Vagina (tissue), 2 donors: ENCODE measurements at places on chromosomes 4 and X.

GRCh38 chrX:30875957-30876356 is 13.1 kb downstream of the TAB3 start:
- DNase-seq, result no peak

DNA sequence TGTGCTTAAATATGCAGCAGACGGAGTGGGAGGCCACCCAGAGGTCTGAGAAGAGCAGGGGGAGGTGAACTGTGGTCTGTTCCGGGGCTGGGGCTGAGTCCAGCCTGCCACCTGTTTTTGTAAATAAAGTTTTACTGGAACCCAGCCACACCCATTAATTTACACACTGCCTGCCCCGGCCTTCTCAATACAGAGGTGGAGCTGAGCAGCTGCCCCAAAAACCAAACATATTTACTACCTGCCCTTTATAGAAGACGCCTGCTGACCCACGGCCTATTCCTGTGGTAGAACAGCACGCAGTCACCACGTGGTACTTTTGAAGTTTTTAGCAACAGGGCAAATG is 45.9 kb downstream of the FGFRL1 start:
- no peak for DNase-seq

DNA sequence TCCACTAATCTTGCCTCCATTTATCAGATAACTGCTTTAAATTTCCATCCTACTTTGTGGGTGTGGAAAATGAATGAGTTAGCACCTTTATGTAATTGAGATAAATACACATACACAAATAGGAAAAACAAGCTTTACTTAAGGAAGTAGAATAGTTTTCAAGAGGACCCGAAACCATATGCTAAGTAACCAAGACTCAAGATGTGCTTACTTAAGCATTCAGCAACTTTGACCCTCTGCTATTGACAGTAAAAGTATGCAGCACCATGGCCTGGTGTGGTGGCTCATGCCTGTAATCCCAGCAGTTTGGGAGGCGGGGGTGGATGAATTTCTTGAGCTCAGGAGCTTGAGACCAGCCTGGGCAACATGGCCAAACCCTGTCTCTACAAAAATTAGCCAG is 29.9 kb downstream of the RNF175 start:
- no peak for DNase-seq

DNA sequence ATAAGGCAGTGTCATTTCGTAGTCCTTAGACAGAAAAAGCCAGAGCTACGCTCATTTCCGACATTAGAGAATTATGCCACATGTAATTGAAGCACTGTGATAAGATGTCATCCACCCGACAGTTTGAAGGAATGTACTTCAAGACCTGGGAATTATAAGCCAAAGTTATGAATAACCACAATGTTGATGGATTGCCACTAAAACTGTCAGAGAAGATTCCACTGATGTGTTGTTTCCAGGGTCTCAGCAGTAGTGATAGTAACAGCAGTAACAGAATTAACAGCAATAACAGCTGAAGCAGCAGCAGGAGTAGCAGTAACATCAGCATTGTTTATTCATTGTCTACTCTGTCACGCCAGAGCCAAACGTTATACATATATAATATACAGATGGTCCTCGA is 24.7 kb downstream of the RAB33A start:
- DNase-seq, result no peak

DNA sequence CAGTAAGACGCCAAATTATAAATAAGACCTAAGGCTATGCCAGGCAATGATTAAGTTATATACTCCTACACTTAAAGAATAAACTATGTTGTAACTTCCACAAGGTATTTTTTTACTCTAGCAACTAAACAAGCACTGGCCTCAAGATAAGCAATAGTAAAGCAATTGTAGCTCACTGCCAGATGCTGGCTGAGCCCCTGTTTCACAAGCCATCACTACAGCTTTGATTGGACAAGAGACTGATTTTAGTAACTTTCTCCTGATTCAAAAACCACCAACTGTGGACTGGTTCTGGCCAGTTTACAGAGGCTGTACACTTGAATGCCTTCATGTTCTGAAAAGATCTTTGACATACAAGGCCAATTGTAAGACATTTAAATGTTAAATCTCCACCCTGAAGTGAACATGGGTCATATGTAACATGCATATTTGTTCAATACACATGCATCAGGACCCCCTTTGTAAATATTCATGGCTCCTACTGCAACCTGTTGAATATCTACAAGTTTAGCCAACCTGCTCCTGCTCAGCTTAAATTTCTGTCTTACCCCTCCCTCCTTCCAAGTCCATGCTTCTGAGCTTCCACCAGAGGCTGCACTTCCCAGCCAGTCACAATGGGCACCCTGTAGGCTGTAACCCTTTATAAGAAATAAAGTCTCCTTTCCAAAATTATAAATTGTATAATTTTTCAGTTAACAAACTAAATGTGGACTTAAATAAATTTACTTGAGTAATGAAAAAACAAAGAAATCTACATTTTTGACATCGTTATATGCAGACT is 423.6 kb downstream of the ANKRD50 start:
- no peak for DNase-seq

- no peak for DNase-seq
Observed at GRCh38 chr4:27381815-27382214, 521.2 kb downstream of the STIM2 start.

DNA sequence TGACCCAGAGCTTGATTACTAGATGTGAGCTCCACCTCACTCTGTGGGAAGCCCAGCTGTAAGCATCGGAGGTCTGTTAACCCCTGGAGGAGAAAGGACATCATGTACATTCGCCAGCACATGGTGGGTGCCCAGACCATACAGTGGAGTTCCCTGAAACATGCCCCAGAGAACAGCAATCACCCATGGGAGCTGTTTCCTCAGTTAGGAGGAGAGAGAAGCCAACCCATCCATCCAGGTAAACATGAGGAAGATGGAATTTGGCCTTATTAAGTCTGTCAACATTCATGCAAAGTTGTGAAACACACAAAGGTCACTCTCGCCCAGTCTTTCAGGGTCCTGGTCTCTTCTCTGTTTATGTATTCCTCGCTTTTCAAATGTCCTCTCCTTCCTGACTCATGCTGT is 354.7 kb downstream of the ANK2 start:
- DNase-seq, result no peak

GRCh38 chrX:38632516-38632915 is 71.2 kb downstream of the TSPAN7 start:
- no peak for DNase-seq

GRCh38 chrX:147962476-147962875 is 18.7 kb upstream of the FMR1NB start:
- DNase-seq, result no peak

GRCh38 chrX:99095965-99096635 is 1314.0 kb downstream of the PCDH19 start:
- DNase-seq, result no peak

- DNase-seq, result no peak
Observed at GRCh38 chrX:133980406-133980805, 5.0 kb downstream of the GPC3 start.
